ENCODE measurements at places on chromosomes 16 and 17.
A peak's percentile ranks its signal among the peaks of the same experiment; 100 is the strongest.

GRCh38 chr17:47864791-47865216 is 13.8 kb upstream of the SP6 start:
- DNase-seq = no peak

- DNase-seq = no peak
These were observed 15.7 kb upstream of the CD79B start for GRCh38 chr17:63947711-63948330.

DNA sequence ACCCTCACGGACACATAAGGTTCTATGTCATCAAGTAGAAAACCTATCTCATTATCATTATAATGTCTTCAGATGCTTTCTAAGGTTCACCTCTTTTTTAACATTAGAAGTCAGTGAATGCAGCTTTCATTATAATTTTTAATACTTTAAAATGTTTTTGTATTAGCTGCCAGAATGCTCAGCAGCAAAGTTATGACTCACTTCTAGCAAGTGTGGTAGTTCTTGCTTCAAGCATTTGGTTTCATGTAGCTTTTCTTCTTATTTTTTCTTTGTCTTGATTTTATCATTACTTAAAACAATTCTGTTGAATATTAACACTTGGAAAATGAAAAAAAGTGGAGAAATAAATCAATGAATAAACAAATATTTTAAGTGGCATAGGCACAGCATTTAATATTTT is 23.4 kb downstream of the LPCAT2 start:
- no peak for DNase-seq

GRCh38 chr16:10576390-10577304 is 3.8 kb downstream of the EMP2 start:
- DNase-seq = no peak

GRCh38 chr17:4842376-4842775 is 9.2 kb downstream of the MINK1 start:
- no peak for DNase-seq

GRCh38 chr17:77425791-77426641 is 285.2 kb downstream of the SEC14L1 start:
- DNase-seq = no peak

GRCh38 chr16:88649195-88649923 is 1.5 kb downstream of the CYBA start:
- DNase-seq = no peak

DNA sequence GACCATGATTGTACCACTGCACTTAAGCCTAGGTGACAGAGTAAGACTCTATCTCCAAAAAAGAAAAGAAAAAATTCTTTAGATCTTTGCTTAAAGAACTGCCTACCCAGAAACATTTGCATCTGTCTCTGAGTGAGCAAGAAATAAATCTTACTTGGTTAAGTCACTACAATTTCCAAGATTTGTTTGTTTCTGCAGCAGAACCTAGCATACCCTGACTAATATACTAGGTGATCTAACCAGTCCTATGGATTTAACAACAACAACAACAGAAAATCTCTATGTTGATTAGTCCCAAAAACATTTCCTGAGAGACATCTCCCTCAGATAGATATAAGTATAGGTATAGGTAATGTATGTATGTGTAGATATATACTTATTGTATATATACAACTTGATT is 549.3 kb upstream of the PSMD7 start:
- no peak for DNase-seq

GRCh38 chr17:35088356-35088880 is 24.9 kb upstream of the RFFL start:
- DNase-seq = no peak

DNA sequence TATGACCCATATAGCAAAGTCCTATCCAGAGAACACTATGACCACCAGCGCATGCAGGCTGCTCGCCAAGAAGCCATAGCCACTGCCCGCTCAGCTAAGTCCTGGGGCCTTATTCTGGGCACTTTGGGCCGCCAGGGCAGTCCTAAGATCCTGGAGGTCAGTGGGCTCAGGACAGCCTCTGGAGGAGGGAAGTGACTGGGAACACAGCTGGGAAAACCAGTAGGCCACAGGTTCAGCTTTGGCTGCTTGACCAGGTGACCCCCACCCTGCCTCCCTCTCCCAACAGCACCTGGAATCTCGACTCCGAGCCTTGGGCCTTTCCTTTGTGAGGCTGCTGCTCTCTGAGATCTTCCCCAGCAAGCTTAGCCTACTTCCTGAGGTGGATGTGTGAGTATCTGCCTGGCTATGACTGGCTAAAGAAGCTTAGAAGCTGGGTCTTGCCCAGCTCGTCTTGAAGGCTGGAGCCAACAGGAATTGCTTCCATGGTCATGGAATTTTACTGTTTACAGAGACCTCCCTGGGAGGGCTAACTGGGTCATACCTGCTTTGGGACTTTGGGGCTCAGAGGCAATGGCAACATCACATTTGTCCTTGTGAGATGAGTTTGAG is 1.5 kb upstream of the OVCA2 start:
- DNase-seq = no peak

DNA sequence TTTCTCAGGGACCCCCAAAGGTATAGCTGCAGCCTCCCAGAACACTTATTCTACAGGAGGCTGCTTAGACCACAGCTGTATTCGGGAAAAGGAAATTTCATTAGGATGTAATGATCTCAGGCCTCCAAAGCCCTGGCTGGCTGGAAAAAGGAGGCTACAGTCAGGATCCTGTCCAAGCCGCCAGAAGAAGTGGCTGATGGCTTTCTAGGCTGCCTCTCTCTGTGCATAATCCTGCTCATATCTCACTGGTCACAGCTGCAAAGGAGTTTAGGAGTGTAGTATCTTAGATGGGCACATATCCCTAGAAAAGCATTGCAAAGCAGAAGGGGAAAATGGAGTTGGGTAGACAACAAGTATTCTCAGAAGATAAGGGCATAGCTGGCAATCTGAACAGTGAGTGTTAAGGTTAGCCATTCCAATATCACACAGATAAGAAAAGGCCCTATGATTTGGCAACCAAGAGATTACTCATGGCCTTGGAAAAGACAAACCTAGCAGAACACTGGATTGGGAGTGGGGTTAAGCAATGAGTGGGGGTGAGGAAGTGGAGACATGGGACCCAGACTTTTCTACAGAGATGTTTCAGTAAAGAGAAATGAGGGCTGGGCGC is 26.0 kb upstream of the PRKCA start:
- no peak for DNase-seq

DNA sequence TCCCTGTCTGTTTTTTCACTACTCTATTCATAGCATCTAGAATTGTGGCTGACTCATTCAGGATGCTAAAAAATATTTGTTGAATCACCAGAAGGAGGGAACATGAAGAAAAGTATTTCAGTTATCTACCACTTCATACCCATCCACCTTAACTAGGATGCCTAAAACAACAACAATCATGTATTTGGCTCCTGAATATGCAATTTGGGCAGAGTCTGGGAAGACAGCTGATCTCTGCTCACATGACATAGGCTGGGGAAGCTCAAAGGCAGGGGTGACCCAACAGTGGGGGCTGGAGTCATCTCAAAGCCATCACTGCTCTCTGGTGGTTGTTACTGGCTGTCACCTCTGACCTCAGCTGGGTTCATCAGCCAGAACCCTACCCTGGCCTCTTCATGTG is 80.1 kb upstream of the RPL38 start:
- no peak for DNase-seq

DNA sequence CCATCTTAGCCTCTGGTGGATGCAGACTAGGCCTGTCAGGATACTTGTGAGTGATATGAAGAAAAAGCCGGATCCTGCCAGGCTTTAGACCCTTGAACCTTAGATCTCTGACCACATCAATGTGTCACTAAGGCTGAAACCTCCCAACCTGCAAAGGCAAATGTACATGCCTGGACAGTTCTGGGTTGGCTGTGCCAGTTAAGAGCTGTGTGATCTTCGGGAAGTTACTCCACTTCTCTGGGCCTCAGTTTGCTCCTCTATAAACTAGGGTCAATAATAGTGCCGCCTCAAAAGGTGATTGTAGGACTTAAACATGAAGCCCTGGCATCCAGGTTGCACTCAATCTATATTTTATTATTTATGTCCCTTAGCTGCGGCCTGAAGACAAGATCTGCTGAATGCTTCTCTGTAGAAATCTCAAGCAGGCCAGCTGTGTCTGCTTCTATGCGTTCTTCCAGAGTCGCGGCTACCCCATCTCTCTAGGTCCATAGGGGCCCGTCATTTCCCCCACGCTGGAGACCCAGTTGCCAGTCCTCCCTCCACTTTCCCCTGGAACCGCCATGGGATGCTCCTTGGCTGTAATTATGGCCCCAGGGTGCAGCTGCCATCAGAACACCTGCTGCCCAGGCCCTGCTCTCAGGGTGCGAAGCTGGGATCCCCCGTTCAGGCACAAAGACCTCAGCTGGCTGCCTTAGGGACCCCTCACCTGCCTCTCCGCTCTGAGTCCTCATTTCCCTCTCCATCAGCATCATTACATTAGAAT is 50.2 kb downstream of the AKAP1 start:
- DNase-seq = no peak

DNA sequence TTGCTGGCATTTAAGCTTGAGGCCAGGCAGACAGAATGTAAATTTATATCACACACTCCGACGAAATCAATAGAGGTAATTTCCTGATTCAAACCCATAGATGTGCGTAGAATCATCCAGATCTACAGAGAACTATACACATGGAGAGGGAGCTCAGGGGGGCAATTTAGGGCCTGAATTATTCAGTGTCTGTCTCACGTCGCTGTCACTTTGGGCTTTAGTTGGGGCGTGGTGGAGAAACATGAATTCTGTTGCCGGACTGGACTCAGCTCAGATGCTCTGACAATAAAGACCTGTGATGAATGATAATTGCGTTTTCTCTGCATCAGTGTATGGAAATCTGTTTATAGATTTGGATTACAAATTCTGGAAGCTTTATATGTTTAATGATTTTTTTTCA is 32.5 kb upstream of the HS3ST2 start:
- DNase-seq = no peak

GRCh38 chr16:1494129-1494640 is 1.0 kb downstream of the TELO2 start:
- DNase-seq = no peak

GRCh38 chr16:57277586-57277985 is 6.9 kb downstream of the PLLP start:
- no peak for DNase-seq

GRCh38 chr16:71954699-71955195 is 45.5 kb downstream of the PKD1L3 start:
- no peak for DNase-seq

DNA sequence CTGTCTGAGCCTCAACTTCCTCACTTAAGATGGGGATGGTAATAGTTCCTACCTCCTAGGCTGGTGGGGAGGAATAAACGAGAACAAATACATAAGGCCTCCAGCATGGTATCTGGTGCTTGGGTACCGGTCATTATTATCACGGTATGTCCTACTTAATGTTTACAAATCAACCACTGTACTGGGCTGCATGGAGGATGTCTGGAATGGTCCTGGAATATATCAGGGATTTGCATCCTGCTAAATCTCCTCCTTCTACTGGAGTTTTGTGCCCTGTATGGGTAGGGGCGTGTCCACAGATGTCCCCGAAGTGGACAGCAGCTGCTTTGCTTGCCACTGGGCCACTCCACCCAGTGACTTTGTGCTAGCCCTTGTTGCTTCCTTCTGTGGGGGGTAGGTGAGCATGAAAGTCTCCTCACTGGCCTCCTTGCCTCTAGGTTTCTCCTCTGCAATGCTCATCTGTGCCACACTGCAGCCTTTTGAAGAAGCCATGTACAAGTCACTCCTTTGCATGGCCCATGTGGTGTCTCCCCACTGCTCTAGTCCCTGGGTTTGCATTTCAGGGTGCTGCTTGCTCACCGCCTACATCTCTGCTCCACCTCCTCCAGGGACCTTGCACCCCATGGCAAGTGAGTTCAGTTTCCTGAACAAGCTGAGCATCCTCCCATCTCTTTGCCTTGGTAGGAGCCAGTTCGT is 2.2 kb upstream of the CMIP start:
- DNase-seq = no peak

GRCh38 chr17:58531661-58532554 is 17.5 kb upstream of the MTMR4 start:
- peak; percentile 64 for DNase-seq

DNA sequence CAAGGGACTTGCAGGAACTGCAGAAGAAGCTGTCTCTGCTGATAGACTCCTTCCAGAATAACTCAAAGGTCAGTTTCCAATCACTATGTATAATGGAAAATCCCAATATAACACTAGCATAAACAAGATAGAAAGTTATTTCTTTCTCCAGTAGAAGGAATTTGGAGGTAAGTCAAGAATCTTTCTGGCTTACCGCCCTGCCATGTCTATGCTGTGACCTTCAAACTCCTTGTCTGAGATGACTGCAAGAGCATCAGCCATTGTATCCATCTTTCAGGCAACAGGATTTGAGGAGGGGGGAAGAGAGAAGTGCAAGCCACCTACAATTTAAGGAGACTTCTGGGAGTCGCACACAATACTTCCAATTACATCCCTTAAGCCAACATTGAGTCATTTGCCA is 2.7 kb downstream of the LDAF1 start:
- DNase-seq = no peak

- no peak for DNase-seq
These were observed 25.7 kb downstream of the CLEC16A start for GRCh38 chr16:10970065-10970464.

DNA sequence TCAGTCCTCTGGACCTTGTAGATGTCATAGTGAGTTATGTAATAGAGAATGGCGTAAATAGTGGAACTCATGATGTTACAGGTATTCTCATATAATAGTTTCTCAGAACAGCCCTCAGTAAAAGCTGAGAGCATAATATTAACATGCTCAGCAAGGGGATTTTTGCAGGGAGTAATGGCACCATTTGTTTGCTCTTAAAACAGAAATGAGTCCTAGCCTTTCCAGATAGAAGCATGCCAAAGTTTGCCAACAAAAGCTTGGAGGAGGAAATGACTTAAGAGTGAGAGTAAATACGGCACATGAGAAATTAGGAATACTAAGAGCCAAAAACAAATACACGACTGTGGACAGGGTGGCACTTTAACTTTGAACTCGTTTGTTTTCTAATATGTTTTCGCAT is 198.4 kb downstream of the ANKFN1 start:
- DNase-seq = no peak

GRCh38 chr16:81592353-81592866 is 147.8 kb downstream of the CMIP start:
- DNase-seq = no peak
